Stimulated activated effector memory CD8-positive, alpha-beta T cell treated with anti-CD3 and anti-CD28 coated beads, Interleukin-12 subunit alpha, Interleukin-12 subunit beta, amount 100 ng/mL, for 72 hours (primary cell): ENCODE measurements at places on chromosomes 5 and 9.

DNA sequence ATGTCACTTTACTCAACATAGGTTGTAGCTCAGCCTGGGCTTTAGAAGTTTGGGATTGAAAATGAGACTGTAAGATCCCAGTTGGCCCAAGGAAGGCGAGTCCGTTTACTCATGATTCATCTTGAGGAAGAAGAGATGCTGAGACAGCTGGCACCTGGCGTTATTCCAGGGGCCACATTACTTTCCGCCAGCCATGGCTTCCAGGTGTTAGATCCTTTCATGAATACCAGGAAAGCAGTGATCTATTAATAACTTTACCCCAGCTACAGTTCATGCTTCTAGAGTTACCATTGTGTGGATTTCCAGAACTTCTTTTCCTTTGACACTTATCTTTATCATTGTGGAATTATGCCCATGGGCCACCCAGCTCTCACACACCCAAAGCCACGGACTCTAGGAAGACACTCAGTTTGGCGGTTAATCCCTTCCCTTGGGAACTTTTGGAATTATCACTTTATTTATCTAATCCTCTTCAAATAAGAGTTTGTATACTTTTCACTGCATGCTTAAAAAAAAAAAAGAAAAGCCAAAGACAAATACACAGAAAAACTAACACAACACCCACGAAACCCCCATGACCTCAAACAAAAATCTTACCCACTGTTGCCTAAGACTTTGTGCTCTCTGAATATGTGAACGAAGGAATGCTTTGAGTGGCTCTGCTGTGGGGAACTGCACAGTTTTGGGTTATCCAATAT, 26.9 kb downstream of the RAI14 start:
- no peak for DNase-seq

DNA sequence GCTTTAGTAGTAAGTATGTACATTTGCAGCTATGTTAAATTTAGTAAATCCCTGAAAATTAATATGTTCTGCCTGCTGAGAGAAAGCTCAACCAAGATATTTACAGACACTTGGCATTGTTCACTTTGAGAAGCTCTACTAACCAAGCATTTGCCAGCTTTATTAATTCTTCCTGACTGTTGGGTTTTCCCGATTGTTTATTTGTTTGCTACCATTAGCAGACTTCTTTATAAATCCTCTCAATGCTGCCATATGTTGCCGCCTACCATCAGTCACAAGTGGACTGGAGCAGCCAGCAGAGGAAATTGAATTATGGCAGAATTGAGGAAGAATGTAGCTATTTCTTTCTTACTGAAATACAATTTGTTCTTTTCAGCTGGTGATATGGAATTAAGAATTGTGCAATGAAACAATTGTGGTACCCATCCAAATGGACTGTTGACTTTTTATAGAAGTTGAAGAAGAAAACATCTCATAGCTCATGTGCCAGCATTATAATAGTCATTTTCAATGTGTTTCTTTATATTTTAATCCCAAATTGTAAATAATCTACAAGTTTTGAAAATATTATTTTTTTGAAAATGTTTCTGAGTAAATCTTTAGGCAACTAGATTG, 588.7 kb upstream of the CDH6 start:
- no peak for DNase-seq

GRCh38 chr5:143108498-143109128, 294.9 kb downstream of the NR3C1 start:
- DNase-seq: no peak

- DNase-seq: no peak
These were observed 130.8 kb downstream of the ZNF354C start for GRCh38 chr5:179190851-179191505.

DNA sequence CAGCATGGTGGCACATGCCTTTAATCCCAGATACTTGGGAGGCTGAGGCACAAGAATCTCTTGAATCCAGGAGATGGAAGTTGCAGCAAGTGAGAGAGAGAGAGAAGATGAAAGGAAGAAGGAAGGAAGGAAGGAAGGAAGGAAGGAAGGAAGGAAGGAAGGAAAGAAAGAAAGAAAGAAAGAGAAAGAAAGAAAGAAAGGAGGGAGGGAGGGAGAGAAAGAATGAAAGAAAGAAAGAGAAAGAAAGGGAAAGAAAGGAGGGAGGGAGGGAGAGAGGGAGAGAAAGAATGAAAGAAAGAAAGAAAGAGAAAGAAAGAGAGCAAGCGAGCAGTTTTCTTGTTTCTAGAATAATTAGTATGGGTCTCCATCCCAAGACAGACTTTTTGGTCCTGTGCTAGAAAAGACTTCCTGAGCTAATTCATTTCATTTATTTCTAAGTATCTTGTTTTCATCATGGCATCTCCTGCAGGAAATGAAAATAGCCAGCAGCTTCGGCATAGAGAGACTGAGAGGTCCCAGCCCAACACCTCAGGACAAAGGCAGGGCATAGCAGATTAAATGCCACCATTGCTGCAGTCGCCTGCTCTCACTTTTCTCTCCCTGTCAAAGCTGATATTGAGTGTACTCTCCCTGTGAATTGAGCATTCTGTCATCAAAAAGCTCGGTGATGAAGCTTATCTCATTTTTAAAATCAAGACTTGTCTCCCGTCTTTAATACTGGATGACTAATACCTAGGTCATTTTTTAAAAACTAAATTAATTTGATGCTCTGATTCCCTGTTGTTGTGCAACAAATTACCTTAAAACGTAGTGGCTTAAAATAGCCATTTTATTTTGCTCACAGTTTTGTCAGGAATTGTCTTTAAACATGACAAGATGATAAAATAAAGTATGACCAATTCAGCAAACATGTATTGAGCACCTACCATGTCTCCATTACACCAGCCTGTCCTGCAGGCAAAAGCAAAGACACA, 91.8 kb upstream of the ADRA1B start:
- DNase-seq: no peak

GRCh38 chr5:172717481-172718195, 53.4 kb downstream of the DUSP1 start:
- DNase-seq: no peak

- no peak for DNase-seq
These were observed 14.3 kb upstream of the CXCL14 start for GRCh38 chr5:135593141-135593540.

GRCh38 chr9:93187574-93187973, 3.6 kb downstream of the WNK2 start:
- DNase-seq: no peak

DNA sequence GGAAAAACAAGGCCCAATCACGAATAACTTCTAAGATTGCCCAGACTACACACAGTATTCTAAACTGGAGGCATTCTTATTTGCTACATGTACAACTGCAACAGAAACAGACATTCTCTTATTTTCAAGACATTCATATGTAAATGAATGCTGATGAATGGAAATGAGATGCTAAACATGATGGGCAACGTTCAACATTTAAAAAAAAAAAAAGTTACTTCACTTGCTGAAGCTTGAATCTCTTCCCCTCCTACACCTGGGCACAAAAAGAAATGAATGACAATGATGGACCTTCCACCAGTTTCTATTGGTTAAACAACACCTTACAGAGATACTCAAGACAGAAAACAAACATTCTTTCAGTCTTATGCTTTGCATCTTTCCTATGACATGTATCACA, 160.5 kb downstream of the BNC2 start:
- DNase-seq: no peak

GRCh38 chr5:170353011-170353761, 36.0 kb downstream of the KCNMB1 start:
- no peak for DNase-seq

- peak; percentile 40 for DNase-seq
These were observed 59.3 kb downstream of the FSTL4 start for GRCh38 chr5:133552925-133553525.

GRCh38 chr9:87193925-87194868, 246.9 kb upstream of the GAS1 start:
- DNase-seq: no peak

DNA sequence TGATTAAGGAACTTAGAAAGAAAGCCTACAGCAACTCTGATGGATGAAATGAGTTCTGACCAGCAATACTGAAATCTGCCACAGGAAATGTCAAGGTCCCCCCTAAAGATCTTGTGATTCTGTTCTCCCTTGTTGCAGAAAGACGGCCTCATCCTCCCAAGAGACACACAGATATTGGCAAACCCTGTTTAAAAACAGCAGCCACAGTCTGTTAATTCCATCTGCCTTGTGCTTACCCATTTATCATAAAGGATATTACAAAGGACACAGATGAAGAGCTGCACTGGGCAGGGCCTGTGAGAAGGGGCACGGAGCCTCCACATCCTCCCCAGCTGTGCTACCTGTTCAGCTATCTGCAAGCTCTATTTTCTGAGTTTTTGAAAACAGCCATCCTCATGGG, 15.2 kb downstream of the RAPGEF1 start:
- no peak for DNase-seq

DNA sequence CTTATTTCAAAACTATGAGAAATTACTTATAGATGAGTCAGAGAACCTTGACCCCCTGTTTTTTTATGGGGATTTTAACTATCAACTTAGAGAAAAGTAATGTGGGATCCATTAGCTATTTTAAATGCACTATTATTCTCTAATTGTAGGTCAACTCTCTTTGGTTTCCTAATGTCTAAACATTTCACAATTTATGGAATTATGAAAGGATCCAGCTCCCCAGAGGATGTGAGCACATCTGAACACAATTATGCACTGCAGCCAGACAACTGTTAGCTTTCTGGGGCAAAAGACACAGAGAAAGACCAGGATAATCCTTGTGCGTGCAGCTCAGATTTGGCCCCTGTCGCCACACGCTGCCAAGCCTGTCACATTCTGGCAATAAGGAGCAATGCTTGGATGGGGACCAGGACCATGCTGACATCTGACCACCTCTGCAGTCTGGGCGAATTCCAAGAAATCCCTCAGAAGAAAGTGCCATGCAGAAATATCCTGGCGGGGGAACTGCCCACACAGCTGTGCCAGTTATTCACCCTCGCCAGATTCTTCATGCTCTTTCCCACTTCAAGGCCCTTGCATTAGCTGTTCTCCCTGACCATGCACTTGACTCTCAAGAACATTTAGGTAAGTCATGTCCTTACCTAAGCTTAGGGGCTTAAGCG, 22.2 kb upstream of the CMBL start:
- DNase-seq: no peak

DNA sequence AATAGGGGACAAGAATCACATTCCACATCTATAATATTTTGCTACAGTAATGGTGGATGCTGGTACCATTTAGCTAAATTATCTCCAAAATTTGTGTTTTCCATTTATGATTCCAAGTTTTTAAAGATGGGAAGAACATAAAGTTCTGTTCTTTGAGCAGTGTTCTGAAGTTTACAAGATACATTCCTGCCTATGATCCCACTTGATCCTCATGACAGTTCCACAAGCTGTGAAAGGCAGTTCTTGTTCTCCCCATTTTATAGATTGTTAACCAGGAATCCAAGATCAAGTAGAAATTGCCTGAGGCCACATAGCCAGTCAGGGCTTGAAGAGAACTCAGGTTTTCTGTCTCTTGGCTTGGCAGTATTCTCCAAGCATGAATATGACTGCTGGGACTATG, 257.3 kb downstream of the NR3C1 start:
- DNase-seq: no peak

GRCh38 chr5:113166852-113167366, 190.3 kb downstream of the DCP2 start:
- DNase-seq: no peak

- DNase-seq: peak; percentile 7
These were observed 60.2 kb upstream of the UNC5A start for GRCh38 chr5:176750144-176750543.

- DNase-seq: no peak
These were observed 5.7 kb upstream of the EXOC3 start for GRCh38 chr5:437281-437771.
